ENCODE measurements at places on chromosomes 11 and 22.

GRCh38 chr11:40294349-40294735, 1165.1 kb downstream of the LRRC4C start:
- DNase-seq = no peak

DNA sequence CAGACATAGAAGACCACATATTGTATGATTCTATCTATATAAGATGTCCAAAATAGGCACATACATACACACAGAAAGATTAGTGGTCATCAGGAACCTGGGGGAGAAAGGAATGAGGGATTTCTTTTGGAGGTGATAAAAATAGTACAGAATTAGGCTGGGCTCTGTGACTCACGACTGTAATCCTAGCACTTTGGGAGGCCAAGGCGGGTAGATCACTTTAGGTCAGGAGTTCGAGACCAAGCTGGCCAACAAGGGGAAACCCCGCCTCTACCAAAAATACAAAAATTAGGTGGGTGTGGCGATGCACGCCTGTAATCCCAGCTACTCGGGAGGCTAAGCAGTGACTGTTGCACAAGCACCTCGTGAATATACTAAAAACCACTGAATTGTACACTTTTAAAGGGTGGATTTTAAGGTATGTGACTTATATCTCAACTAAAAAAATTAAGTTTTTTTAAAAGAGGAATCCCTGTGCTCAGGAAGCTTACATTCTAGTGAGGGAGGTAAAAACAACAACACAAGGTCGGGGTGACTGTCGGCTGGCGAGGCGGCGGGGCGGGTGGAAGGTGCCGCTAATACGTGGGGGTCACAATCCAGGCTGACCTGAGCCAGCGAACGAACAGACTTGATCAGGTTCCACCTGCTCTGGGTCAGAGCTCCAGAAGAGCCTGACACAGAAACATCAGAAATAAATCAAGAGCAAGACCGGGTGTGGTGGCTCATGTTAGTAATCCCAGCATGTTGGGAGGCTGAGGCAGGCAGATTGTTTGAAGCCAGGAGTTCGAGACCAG, 25.3 kb upstream of the TESMIN start:
- DNase-seq = no peak

GRCh38 chr11:66230978-66231377, 37.5 kb upstream of the RAB1B start:
- no peak for DNase-seq

GRCh38 chr11:76212086-76213035, 6.1 kb upstream of the WNT11 start:
- no peak for DNase-seq

GRCh38 chr22:49418943-49419342, 408.7 kb downstream of the BRD1 start:
- DNase-seq = no peak

DNA sequence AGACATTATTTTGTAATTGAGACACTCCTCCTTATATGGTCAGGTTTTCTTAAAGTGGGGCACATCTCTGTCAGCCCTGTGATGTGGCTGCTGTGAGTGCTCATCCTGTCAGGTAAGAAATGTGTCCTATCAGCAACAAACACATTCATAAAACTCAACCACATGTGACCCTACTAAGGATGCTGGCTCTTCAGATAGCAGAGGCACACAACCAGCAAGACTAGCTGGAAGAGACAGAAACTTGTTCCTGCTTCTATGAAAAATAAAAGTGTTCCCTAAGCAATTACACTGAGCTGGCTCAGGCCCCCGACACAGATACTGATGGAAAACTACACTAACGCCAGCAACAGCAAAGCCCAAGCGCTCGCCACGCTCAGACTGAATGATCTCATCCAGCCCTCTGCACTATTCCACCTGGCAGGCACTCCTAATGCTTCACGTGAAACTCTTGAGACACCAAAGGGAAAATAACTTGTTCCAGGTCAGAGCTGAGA, 49.8 kb upstream of the CYP2D6 start:
- DNase-seq = no peak

DNA sequence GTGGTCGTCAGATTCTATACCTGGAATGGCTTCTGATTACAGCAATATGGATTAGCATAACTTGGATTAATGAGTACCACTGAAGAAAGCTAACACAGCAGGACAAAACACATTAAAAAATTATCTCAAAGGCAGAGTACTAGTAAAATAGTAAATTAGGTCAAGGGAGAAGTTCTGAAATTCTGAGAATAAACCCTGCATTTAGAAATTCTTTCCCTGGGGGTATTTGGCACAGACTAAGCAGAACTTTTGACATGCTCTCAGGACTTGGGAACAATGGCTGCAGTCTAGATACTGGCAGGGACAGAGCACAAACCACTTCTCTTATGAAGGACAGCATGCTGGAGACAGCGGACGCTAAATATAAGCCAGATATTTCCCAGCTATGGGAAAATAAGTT, 85.6 kb upstream of the GRIA4 start:
- no peak for DNase-seq

DNA sequence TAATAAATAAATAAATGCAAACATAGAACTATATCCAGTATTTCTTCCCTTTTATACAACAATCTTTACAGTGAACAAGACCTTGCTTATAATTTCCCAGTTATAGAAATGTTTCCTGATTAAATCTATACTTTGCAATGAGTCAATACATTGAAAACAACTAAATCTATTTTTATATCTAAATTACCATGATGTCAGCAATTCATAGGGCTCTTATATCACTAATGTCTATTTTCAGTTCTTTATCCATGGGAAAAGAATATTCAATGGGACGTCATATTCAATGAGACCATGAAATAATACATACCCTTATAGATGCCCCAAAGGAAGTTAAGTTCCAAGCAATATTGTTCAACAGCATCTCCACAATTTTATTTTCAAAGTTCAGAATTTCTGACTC, 359.9 kb downstream of the CASP12 start:
- no peak for DNase-seq

- DNase-seq = no peak
Measured at GRCh38 chr11:13316528-13316961, 39.0 kb downstream of the BMAL1 start.

- no peak for DNase-seq
Measured at GRCh38 chr22:48717076-48717810, 1110.4 kb downstream of the BRD1 start.

DNA sequence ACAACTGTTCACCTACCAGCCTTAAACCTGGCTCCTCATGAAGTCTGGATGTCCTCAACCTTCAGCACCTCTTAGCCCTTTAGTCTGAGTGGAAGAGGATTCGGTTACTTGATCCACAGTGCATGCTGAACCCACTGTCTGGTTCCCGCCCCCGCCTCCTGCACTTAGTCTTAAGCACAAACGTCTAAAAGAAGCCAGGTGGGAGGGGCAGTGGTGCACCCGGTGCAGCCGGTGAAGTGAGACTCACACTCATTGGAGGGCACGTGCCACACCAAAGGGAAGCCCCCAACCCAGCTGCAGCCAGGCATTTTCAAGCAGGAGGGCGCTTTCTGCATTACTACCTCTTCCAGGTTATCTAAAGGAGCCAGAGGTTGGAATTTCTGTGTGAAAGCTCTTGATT, 146.8 kb downstream of the COMMD9 start:
- no peak for DNase-seq

Data from GF-D8 (cell line).